Stimulated activated CD4-positive, alpha-beta T cell treated with anti-CD3 and anti-CD28 coated beads, Interleukin-4, amount 100 ng/mL, for 4 hours (primary cell): ENCODE measurements at places on chromosomes 1 and 21.

- DNase-seq = no peak
Measured at GRCh38 chr1:209879539-209879938, 51.8 kb downstream of the UTP25 start.

GRCh38 chr1:29344336-29344735 lies 108.0 kb downstream of the PTPRU start:
- no peak for DNase-seq

DNA sequence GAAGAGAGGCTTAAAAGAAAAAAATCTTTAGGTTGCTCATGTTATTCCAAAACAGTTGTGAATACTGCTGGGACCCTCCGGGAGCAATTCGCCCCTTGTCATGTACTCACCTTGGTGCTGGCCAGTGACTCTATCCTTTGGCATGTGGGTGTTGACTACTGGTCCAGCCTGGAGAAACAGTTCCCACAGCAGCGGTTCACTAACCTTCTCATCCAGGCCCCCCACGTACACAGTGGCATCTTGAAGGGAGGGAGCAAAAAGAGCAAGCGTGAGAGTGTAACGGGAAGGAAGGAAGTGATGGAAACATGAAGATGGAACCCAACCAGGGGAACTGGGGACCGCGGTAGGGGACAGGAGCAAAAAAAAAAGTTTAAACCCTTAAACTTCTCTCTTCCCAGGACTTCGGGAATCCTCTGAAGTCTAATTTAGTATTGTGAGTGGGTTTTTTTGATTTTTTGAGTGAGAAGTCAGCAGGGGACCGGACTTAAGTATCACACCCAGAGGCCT lies 494 bp downstream of the SF3B4 start:
- DNase-seq = no peak

GRCh38 chr1:8352886-8353785 lies 35.2 kb downstream of the SLC45A1 start:
- DNase-seq = no peak

DNA sequence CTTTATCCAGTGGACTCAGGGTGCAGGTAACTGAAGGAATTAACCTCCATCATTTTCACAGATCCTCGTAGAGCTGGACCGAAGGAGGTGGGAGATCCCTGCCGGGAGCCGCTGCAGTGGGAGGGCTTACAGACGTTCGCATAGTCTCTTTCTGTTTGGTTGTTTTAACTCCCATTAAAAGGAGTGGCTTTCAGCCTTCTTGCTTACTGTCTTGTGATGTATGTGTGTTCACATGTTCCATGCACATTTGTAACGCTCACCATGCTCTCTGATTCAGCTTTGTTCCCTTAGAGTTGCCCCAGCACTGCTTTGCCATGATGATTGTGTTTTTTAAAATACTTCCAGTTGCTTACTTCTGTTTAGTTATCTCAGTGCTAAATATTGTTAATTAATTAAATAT lies 85.8 kb downstream of the ADARB1 start:
- no peak for DNase-seq

DNA sequence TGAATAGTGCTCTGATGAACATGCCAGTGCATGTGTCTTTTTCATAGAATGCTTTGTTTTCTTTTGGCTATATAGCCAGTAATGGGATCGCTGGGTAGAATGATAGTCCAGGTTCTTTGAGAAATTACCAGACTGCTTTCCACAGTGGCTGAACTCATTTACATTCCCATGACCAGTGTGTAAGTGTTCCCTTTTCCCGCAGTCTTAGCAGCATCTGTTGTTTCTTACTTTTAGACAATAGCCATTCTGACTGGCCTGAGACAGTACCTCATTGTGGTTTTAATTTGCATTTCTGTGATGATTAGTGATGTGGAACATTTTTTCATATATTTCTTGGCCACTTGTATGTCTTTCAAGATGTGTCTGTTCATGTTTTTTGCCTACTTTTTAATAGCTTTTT lies 784.5 kb downstream of the USP25 start:
- no peak for DNase-seq

DNA sequence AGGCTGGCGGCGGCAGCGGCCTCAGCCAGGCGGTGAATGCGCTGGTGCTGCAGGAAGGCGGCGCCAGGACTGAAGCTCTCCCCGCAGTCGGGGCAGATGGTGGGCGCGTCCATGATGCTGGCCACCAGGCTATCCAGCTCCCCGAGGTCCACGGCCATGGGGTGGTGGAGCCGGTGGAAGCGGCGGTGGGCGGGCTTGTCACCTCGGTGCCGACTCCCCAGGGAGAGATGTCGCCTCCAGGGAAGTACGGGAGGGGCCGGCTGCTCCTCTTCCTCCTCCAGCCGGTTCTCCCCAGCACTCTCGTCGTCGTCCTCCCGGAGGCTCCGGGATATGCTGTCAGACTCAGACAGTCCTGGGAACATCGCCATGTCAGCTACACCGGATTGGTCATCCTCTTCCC lies 24.4 kb downstream of the ZNF697 start:
- no peak for DNase-seq

DNA sequence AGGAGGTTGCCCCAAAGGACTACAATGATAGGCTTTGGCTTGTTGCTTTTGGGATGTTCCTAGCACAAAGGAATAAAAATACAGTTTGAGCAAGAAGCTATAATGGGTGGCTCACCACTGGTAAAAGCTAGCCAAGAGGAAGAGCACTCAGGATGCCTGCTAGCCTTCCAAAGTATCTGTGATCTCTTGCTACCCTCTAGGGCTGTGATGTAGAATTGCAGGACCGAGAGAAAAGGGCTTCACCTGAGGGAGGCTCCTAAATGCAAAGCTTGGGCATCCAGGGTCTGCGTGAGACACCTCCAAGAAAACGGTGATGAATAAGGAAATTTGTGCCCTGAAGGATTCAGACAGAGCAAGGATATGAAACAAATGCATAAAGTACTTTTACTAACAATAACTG lies 17.7 kb downstream of the IVL start:
- DNase-seq = no peak

DNA sequence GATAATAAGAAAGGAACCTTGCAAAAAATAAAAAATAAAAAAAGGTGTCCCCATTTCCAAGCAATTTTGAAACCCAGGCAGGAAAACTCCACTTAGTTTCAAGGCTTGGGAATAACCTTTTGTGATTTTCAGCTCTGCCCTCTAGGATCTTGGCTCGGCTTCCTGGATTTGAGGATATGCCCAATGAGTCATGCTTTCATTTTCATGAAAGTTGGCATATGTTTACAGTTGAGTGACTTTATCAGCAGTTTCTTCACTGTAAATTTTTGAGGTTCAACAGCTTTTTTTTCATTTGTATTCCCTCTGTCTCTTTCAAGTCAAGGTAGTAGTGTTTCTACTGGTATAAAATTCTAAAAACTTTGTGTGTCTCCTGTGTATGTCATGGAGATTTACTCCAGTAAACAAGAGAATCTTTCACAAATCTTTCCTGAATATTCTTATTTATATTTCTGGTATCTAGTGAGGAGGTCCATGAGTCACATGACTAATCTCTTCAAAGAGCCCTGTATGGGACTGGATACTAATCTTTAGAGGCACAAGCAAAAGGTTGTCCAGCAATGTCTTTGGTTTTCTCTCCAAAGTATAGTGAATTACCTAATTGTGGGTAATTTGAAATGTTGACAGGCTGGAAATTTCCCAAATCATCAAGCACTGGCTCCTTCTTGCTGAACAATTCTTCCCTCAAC lies 335.3 kb downstream of the BRINP2 start:
- no peak for DNase-seq

DNA sequence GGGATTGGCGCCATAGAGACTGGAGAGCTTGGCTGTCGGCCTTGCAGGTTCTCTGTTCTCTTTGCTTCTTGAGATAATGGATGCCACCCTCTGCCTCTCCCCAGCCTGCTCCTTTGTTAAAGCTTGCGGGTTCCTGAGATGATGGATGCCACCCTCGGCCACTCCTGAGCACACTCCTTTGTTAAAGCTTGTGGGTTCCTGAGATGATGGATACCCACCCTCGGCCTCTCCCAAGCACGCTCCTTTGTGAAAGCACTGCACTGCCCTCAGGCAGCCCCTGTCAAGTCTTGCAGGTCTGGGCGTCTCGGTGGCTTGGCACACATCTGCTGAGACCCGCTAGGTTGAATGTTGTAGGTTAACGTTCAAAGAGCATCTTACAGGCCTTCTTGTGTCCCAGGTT lies 76.5 kb downstream of the SCCPDH start:
- DNase-seq = no peak

- DNase-seq = no peak
Measured at GRCh38 chr1:53638360-53639035, 100.5 kb downstream of the GLIS1 start.

DNA sequence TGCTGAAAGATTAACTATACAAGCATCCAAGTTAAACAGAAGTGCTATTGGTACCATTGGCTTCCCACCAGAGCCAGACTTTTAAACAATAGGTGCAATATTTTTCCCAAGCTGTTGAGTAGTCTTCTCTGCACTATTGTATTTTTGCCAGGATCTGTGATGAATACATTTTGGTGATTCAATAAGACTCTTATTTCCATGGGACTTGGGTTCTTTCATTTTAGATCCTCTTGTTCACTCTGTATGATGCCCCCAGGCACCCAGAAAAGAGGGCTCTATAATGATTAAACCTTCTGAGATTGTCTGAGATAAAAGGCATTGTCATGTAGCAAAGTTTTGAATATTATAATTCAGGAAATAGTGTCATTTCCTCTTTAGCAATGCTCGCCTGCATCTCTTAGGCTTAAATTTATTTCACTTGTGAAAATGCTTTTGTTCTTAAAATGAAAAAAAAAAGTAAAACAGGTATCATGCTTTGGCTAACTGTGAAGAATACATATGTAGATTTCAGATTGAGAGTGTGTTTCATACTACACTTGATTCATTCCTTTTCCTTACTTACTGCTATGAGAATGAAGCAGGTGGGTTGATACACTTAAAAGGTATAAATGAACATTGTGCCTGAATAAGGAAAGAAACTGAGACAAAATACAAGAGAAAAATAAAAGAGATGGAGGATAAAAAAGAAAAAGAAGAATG lies 275.0 kb downstream of the HMCN1 start:
- DNase-seq = no peak

- no peak for DNase-seq
Measured at GRCh38 chr1:43883321-43883720, 50.3 kb upstream of the ARTN start.

- no peak for DNase-seq
Measured at GRCh38 chr1:115828101-115829022, 12.6 kb downstream of the NHLH2 start.

- no peak for DNase-seq
Measured at GRCh38 chr1:219276049-219276738, 102.5 kb downstream of the LYPLAL1 start.

GRCh38 chr1:3363023-3363422 lies 91.4 kb upstream of the ARHGEF16 start:
- no peak for DNase-seq

- no peak for DNase-seq
Measured at GRCh38 chr1:77514921-77515776, 167.3 kb downstream of the ZZZ3 start.

GRCh38 chr1:53391982-53392381 lies 64.1 kb upstream of the LRP8 start:
- no peak for DNase-seq

- no peak for DNase-seq
Measured at GRCh38 chr1:107643766-107644165, 321.2 kb downstream of the VAV3 start.

- DNase-seq = no peak
Measured at GRCh38 chr1:225738763-225739162, 38.9 kb upstream of the SRP9 start.

GRCh38 chr21:37128076-37128475 lies 55.0 kb downstream of the TTC3 start:
- DNase-seq = no peak

- no peak for DNase-seq
Measured at GRCh38 chr1:101884621-101885020, 112.1 kb downstream of the OLFM3 start.

DNA sequence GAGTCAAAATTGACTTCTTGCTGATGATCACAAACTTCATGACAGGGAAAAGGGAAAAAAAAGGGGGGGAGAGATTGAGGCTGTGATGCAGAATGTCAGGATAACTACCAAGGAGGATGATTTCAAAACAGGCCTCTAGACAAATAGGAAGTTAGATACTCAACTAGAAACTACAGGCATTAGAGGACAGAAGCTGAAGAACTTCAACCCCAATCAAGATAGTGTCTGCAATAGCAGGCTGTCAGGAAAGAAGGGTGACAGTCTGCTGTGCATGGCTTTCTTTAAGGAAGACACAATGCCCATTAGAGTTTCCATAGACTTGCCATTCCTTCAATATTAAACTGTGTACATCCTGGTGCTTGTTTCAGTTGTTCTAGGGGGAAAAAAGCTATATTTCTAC lies 257.2 kb downstream of the TTLL7 start:
- DNase-seq = no peak

- DNase-seq = no peak
Measured at GRCh38 chr1:1917304-1917976, 1.6 kb downstream of the TMEM52 start.

GRCh38 chr1:34603594-34603993 lies 151.3 kb upstream of the GJB5 start:
- DNase-seq = no peak

- DNase-seq = peak; percentile 7
Measured at GRCh38 chr1:202834771-202835547, 24.2 kb downstream of the PCAT6 start.

DNA sequence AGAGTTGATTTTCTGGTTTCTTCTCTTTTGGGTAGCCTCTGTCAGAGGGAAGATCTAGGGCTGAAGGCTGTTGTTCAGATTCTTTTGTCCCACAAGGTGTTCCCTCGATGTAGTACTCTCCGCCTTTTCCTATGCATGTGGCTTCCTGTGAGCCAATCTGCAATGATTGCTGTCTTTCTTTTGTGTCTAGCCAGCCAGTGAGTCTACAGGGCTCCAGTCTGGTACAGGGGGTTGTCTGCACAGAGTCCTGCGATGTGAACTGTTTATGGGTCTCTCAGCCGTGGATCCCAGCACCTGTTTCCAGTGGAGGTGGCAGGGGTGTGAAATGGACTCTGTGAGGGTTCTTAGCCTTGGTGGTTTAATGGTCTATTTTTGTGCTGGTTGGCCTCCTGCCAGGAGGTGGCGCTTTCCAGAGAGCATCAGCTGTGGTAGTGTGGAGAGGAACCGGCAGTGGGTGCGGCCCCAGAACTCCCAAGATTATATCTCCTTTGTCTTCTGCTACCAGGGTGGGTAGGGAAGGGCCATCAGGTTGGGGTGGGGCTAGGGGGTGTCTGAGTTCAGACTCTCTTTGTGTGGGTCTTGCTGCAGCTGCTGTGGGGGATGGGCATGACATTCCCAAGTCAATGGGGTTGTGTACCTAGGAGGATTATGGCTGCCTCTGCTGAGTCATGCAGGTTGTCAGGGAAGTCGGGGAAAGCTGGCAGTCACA lies 81.3 kb upstream of the C21orf91 start:
- no peak for DNase-seq

- DNase-seq = no peak
Measured at GRCh38 chr21:15045017-15045416, 19.8 kb downstream of the NRIP1 start.

GRCh38 chr21:46374761-46375389 lies 50.9 kb downstream of the PCNT start:
- no peak for DNase-seq

DNA sequence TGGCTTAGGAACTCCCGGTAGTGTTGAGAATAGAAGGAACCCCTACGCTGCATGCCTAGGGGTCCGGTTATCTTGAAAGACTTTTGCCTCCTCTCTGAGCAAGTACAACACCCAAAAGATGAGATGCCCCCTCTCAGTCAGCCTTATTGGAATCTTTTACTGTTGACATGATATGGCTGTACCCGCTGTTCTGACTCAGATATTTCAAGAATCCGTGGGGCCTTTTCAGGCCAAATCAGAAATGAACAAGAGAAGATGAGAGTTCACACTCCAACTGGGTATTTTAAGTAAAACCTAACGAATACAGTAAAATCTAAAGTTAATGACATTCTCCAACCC lies 164.2 kb downstream of the PPIAL4G start:
- DNase-seq = no peak

GRCh38 chr1:89904219-89904980 lies 83.6 kb downstream of the LRRC8D start:
- DNase-seq = no peak
